ENCODE measurements at places on chromosomes 12 and 14.

DNA sequence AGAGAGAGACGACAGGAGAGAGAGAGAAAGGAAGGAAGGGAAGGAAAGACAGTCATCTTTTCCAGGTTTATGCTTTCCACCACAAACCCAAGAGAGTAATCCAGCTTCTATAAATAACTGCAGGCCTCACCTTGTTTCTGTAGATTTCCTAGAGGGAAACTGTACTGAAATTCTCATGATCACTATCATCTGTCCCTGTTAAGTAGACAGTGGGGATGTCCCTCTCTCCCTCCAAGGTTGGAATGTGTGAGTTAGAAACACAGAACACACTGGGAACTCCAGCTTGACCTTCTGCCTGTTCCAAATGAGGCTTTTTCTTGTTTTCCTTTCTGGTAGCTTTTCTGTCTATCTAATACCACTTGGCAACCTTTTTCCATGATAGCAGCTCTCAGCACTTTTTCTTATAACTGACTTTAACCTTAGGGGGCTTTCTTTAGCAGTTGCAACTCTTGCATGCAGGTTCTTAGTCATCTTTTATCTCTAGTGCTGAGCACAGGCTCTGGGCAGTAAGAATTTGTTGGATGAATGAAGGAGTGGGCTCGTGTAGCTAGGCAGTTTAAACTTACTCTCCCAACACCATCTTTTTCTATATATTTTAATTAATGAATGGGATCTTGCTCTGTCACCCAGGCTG lies 22.8 kb upstream of the FBXO33 start:
- DNase-seq: no peak

DNA sequence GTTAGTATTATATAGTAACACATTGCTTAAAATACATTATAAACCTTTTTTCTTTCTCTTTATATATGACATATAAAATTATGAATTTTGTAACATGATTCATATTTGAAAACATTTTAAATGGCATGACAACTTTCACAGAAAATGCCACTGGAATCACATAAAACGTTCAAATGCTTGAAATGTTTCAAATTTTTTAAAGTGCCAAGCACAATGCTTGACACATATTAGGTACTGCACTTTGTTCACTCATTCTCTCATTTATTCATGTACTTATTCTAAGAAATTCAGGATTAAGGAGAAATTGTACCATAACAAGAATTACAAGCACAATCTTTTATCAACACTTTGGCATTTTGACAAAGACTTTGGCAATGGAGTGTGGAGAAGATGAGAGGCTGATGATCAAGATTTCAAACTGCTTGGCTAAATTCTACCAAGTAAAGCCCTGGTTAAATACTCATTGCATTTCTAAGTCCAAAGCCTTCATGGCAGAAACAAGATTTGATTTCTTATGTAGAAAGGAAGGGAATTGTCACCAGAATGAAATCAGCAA lies 232.2 kb downstream of the C12orf50 start:
- no peak for DNase-seq

- no peak for DNase-seq
Observed at GRCh38 chr14:60344751-60345150, 95.7 kb downstream of the PPM1A start.

GRCh38 chr12:65526311-65526710 lies 247.8 kb downstream of the MSRB3 start:
- DNase-seq: no peak

GRCh38 chr12:111597831-111598636 lies 1.1 kb downstream of the ATXN2 start:
- DNase-seq: peak; percentile 30

- DNase-seq: no peak
Observed at GRCh38 chr12:101455685-101456084, 19.5 kb upstream of the SPIC start.

GRCh38 chr12:89943463-89943862 lies 234.8 kb upstream of the ATP2B1 start:
- DNase-seq: no peak

GRCh38 chr14:104805941-104806624 lies 5.2 kb downstream of the ZBTB42 start:
- no peak for DNase-seq

DNA sequence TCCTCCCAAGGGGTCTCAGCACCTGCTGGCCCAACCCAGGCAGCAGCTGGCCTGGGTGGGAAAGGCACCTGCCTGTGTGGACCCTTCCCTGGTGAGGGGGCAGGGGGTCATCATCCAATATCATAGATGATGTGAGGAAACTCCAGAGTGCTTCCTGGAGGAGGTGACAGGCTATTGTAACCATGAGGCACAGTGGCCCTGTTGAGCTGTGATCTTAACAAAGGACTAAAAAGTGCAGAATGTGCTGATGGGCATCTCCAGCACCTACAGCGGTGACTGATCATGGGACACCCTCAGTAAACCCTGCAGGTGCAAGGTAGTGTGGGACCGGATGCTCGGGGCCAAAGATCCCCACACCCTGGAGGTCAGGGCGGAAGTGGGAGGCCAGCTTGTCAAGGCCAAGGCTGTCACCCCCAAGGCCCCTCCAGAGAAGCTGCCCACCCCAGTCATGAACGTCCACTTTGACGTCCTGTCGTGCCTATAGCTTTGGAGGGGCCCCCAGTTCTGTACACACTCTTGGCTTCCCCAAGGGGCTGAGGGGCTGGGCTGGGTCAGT lies 7.5 kb downstream of the MMP17 start:
- no peak for DNase-seq

DNA sequence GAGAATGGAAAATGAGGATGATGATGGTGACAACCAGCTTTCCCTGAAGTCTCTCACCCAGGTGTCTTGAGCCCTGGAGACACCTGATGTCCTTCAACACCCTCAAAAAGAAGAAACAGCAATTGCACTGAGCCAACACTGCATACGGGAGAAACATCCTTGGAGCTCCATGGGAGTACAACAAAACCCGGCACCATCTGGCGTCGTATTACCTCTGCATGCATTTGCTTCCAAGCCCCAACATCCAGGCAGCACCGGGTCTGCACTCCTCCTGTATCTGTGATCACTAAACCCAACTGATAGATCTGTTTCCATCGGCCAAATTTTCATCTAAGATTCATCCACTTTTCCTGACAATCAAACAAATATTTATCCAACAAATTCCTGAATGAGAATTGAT lies 249.9 kb downstream of the DPF3 start:
- no peak for DNase-seq

DNA sequence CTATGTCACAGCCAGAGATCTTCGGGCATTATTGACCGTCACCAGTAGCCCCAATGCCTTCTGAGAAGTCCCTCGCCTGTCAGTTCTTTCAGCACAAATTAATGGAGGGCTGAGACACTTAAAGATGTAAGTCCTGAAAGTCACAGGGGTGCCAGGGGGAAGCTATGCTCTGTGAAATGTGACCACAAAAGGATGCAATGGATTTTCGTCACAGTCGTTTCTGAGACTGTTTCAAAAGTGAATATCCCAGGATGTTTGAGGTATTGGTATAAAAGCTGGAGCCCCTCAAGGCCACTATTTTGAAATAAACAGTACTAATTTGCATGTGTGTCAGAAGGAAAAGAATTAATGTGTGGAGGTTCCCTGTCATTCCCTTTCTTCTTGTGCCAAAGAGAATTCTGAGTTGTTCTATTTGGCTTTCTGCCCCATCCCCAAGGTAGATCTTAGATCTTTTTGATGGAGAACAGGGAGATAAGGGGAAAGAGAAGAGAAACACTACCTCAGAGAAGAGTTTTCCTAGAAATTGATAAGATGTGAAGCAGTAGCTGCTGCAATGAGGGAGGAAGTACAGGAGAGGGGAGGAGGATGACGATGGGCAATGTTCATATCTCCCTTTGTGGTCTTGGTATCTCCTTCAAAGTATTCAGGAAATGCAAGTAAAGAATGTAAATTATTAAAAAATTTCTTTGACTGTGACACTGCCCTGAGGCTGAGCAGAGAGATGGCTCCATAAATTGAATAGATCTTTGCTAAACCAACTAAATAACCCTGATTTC lies 101.8 kb upstream of the NAP1L1 start:
- no peak for DNase-seq

DNA sequence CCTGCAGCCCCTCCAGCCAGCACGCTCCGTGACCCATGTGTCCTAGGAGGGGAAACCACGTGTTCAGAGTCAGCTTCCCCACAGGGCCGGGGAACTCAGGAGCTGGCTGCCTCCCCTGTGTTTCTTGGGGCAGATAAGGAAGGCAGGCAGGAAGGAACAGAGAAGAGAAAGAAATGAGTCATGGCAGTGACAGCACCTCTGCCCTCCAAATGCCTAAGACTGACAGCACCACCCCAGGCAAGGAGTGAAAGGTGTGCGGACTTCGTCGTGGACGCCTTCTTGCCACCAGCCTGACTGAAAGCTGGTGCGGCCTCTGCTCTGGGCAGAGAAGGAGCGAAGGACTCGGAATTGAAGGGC lies 167.0 kb upstream of the FKBP4 start:
- DNase-seq: no peak

DNA sequence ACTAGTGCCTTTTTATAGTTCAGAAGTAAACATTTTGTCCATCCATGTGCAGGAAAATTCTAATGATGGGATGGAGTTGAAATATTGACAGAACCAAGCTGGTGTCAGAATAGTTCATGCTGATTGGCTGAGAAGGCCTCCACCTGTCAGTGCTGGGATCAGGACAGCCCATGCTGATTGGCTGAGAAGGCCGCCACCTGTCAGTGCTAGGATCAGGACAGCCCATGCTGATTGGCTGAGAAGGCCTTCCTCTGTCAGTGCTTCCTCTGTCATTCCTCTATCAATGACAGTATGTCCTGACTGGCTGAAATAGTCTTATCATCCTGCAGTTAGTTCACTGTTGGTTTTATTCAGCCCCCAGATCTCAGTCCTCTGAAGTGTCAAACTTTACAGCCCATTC lies 95.7 kb downstream of the PPP2R5C start:
- DNase-seq: peak; percentile 28

- DNase-seq: no peak
Observed at GRCh38 chr12:45246236-45246635, 30.3 kb downstream of the ANO6 start.

GRCh38 chr12:22473212-22473611 lies 71.1 kb downstream of the C2CD5 start:
- no peak for DNase-seq

DNA sequence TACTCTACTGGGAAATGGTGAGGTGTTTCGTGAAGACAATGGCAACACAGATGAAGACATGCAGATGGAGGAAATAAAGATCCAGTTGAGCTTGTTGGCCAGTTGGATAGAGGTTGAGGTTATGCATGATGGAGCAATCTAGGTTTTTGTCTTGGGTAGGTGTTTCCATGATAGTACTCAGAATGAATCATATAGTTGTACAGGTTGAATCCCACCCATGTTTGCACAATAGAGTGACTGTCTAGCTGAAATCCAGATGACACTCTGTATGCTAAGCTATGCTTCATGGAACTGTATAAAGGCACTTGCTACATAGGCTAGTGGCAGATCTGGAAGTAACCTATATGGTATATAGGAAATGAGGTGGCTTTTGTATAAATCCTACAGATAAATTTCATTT lies 264.9 kb downstream of the NAV3 start:
- DNase-seq: no peak

- DNase-seq: no peak
Observed at GRCh38 chr14:29717901-29718300, 209.7 kb downstream of the PRKD1 start.

- DNase-seq: no peak
Observed at GRCh38 chr14:65465584-65465983, 53.1 kb downstream of the FUT8 start.

- no peak for DNase-seq
Observed at GRCh38 chr12:26748412-26748740, 84.6 kb downstream of the ITPR2 start.

DNA sequence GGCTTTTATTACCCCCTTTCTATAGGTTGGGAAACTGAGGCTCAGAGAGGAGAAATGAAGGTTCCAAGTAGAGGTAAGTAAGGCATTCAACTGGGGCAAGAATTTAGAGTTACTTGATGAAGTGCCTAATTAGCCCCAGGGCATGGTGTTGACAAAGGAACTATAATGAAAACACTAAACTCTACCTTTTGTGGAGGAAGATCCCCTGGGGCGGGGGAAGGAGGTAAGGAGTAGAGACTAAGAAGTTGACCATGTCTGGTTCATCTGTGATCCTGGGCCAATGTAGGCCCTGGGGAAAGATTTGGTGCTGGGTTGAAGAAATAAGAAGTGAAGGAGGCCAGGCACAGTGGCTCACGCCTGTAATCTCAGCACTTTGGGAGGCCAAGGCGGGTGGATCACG lies 16.2 kb upstream of the COX6A1 start:
- DNase-seq: no peak

DNA sequence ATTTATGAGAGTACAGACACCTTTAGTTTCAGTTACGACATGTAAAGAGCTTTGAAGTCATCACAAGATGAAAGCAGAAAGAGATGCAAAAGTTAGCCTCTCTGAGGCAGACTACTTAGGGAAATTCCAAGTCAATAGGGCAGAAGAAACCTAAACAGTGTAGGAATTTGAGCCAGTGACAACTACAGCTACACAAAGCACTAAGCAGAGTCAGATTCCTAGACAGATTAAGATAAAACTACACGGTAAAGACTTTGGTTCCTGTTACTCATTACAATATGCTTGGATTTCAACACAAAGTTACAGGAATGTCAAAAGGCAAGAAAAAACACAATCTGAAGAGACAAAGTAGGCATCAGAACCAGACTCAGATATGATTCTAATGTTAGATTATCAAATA lies 1302.3 kb downstream of the FSCB start:
- DNase-seq: no peak

DNA sequence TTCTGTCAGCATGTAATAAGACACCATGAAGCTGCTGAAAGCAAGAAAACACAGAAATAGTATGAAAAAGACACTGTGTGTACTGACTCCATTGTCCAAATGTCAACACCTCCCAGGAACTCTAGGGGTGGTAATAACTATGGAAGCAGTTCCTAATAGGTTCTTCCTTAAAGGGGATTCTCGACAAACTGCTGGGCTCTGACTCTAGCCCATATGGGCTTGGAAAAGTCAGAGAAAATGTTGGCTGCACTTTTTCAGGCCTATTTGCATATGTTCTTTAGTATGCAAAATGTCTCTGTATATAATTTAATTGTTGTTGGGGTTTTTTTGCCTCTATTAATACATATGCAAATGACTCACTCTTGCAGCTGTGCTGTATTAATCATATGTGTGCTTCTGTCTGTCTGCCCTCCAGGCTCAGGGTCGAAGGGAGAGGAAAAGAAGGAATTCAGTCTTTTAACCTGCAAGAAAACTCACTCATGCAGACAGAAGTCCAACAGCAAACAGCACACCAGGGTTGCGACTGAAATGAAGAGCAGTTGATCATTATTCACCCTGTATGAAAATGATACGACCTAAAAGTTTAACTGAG lies 317.6 kb downstream of the SOX5 start:
- no peak for DNase-seq
